ENCODE measurements at places on chromosomes 3 and 15. TPM values are rescaled to one million over a fixed set of nuclear protein-coding genes. Genes with fewer than 3 reads are reported as not detected.

Gene SAMMSON
- not detected for total RNA-seq

GRCh38 chr15:71691081-71691457, 119.3 kb upstream of the NR2E3 start:
- DNase-seq: no peak

DNA sequence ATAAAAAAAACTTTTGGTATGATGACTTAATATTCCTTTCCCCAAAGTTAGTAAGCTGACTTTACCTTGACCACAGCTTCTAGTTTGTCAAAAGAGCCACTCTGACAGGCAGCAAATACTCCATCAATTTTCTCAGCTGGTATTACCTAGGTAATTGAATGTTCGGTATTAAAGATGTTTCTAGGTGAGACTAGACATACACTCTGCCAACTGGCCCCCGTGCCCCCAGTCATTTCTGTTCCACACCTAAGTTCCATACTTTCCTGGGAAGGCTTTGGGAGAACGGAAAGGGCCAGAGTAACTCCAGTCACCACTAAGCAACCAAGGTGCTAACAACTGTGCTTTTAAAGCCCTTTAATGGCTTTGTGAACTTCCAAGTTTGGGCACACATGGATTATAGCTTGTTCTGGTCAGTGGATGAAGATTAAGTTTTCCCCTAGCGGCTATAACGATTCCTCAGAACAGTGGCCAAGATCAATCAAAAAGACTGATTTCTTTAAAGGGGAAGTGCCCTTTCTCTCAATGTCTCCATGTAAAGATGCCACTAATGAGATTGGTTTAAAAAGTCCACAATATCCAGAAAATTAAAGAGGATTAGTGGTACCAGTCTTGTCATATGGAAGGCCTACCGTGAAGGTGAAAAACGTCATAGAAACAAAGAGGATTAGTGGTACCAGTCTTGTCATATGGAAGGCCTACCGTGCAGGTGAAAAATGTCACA, 7.0 kb downstream of the EIF4A2 start:
- DNase-seq: no peak

DNA sequence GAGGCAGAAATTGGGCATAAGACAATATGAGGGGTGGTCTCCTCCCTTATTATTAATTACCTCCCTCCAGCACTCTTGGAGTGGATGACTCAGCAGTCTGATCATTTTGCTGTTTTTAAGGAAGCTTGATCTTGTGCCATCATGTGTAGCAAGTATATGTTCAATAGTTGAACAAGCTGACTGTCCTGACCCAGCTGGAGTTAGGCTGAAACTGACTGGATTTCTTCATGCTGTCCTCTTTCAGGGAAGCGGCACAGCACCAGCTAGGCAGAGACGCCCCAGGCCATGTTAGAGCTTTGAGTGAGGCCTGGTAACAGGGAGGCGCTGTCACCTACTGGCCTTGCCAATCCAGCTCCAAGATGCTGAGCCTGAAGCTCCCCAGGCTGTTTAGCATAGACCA, 54.4 kb upstream of the KIF23 start:
- DNase-seq: no peak

- peak; percentile 31 for DNase-seq
Observed at GRCh38 chr3:29279806-29280205, 1.1 kb upstream of the RBMS3 start.
